ENCODE measurements at places on chromosomes 5 and 9.

DNA sequence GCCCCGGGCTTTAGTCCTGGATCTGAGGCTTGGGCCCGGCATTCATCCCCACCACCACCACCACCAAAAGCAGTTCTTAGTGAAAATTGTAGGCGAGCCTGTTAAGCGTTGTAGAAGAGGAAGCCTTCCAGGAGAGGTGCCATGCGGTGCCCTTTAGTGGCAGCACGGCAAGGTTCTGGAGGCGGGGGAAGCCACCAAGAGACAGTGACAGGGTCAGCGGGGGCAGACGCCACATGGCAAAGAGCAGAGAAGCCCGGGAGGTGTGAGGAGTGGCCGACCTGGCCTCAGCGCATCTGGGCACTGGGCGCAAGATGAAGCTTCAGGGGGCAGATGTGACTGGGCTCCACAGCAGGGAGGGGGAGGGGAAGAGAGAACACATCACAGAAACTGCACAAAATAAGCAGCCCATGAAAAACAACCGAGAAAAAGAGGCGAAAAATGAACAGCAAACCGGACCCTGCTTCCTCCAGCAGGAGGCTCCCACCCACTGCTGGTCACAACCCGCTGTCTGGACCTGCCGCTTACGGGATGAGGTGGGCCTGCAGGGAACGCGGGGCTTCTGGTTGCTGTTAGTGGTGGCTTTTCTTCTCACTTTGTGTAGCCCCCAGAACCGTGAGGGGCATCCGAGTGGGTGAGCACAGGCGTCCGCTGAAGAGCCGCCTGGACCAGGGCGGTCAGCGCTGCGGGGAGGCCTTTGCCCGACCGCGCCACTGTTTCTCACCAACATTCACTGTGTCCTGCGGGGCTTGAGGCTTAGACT is 4.3 kb downstream of the LRRC14B start:
- no peak for DNase-seq

GRCh38 chr5:172530878-172531703 is 76.8 kb upstream of the SH3PXD2B start:
- no peak for DNase-seq

DNA sequence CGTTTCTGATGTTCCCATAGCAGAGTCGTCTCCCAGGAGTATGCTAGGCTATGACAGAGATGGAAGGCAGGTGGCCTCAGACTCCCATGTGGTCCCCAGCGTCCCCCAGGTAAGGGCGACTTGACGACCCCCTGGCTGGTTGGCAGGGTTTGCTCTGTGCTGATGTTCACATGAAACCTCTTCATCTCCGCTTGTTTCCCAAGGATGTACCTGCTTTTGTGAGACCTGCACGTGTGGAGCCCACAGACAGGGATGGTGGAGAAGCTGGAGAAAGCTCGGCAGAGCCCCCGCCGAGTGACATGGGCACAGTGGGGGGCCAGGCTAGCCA is 108.3 kb downstream of the WNK2 start:
- no peak for DNase-seq

DNA sequence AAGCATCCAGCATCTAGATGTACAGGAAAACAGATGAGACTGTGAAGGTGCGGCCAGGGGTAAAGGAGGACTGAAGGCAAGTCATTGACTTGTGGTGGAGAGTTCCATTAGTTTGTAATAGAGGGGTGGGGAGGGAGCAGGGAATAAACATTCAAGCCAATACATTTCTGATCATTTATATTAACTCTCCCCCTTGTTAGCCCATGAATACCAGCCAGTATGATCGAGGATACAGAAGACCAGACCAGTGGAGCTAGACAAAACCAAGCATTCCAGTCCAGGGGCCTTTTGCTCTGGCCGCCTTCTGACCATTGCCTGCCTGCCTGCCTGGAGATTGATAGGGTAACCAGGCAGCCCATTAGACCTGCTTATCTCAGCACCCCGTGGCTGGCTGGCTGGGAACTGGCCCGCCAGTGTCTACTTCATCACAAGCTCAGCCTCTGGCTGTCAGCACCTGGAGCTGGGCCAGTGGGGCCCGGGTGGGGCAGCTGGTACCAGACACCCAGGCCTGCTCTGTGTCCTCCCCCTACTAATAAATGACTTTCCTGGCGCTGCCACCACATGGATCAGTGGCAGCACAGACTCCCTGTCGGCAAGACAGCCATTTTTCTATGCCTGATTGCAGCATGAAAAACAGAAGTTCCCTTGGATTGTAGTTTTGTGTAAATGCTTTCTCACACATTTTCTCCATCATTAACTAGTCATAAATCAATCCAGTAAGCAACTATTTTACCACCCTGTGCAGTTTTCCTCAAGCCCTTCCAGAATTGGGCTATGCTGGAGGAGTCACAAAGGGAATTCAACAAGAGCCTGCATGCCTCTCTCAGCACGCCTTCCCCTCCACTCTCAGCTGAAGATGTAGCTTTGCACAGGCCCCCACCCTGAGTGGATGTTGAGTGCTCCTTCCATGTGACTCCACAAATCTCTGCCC is 181.3 kb downstream of the SNCAIP start:
- no peak for DNase-seq

DNA sequence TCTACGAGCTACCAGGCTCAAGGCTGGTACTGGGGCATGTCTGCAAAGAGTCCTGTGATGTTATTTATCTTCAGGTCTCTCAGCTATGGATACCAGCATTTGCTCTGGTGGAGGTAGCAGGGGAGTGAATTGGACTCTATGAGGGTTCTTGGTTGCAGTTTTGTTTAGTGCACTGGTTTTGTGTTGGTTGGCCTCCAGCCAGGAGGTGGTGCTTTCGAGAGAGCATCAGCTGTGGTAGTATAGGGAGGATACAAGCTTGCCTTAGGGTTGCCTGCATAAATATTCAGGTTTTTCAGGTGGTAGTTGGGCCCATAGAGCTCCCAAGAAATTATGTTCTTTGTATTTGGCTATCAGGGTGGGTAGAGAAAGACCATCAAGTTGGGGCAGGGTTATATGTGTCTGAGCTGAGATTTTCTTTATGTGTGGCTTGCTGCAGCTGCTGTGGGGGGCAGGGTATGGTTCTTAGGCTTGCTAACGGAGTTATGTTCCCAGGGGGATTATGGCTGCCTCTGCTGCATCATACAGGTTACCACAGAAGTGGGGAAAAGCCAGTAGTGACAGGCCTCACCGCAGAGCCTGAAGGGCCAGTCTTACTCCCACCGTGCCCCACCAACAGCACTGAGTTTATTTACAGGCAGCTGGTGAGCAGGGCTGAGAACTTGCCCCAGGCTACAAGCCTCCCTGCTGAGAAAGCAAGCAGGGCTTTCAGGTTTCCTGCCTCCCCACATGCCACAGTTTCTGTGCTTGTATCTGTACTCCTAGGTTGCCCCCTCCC is 9.7 kb upstream of the RIOK2 start:
- no peak for DNase-seq

- no peak for DNase-seq
Measured at GRCh38 chr5:30871196-30871595, 322.3 kb upstream of the CDH6 start.

DNA sequence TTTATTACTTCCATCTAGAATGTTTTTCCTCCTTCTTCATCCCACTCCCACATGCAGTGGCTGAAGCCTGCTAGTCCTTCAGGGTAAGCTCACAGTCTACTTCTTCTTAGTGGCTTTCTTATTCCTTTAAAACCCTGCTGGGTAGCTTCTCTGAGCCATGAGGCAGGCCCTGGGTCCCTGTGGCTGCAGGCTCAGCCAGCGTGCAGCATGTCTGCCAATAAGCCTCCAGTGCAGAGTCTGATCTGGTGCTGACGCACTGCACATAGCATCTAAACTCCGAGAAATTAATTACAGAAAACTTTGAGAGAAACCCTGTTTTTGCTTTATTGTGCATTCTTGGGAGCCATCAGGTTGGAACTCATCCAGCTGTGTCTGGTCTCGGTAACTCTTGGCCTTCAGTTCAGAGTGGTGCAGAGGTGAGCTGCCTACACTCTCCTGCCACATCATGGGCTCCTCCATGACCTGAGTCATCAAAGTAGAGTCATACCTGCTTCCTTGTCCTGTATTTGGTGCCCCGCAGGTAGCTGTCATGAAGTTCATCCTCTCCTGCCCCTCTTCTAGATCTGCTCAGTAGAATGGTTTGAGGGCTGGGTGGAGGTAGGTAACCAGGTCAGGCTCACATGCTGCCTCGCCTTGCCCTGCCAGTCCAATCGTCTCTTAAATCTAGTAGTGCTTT is 339.4 kb downstream of the KDM4C start:
- no peak for DNase-seq

GRCh38 chr5:370311-370958 is 48.9 kb downstream of the AHRR start:
- DNase-seq: no peak

DNA sequence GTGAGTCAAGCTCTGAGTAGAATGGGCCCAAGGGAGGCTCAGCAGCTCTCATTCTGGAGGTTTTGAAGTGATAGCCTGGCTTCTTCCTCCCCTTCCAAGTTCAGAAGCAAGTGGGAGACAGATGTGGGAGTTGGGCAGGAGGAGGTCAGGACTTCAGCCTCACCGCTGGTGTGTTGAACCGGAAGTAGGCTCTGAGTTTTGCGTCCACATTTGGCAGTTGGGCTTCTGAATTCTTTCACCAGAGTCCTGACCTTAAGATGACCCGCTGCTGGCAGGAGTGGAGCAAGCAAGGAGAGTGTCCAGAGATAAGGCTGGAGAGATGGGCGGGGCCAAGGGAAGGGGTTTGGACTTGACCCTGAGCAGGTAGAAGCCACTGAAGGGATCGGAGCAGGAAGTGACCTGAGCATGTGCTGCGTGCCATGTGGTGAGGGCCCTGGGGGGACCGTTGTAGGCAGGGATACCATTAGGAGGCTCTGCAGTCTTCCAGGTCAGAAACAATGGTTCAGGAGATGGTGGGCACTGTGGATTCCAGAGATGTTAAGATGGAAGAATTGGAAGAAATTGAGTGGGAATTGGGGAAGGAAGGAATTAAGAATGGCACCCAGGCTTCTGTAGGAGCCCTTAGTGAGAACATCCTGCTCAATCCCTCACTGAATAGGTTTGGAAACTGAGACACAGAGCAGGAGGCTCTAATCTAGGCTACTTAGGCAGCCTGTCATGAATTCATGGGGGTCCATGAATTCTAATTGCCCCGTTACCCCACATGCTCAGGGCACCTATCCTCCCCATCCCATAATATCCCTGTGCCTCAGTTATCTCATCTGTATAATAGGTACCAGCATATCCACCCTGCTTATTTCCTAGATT is 25.9 kb downstream of the GALNT12 start:
- no peak for DNase-seq

GRCh38 chr5:124665035-124665434 is 81.4 kb downstream of the ZNF608 start:
- DNase-seq: no peak

DNA sequence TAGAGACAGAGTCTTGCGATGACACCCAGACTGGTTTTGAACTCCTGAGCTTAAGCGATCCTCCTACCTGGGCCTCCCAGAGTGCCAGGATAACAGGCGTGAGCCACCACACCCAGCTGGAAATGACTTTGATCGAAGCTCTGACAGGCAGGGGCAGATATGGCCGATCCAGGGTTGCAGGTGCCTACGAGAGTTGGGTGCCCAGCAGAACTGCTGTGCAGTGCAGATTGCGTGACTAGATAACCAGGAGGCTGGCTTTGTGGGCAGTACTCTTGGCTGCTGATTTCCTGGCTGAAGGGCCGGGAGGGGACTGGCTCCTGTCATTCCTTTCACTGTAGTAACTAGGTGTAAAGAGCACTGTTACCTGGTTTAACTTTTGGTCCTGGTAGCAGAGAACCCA is 11.8 kb downstream of the TBC1D13 start:
- DNase-seq: no peak

DNA sequence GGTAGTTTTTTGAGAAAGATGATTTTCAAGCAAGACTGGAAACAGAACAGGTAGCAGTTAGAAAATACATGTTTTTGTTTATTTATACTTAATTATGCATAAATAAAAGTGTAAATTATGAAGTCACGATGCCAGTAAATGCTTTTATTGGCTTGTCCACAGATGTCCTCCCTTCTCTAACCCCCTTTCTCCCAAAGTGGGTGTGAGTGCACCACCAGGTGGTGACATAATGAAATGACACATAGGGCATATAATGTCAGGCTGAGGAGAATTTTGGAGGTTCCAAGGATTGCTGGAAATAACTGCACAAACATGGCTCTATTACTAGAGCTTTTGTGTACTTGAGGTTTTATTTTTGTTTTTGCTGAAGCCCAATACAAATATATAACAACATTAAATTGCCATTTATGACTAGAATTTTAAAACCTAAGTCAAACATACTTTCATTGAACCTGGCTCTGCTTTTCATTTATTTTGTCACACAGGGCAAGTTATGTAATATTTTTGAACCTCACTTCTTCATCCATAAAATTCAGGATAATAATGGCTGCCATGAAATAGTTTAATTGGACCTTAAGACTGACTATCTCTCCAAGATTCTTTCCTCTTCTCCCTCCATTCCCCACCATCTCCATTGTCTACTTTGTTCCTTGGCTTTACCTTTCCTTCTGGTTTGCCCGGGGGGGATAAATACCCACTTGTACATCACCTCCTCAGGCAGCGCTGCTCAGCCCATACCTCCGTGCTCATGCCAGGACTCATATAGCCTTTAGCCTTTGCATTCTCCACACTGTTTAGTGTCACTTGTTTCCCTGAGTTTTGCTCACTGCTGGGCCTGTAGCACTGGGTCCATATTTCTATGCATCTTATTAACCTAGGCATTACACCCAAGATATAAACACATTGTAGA is 168.8 kb downstream of the PDE4D start:
- peak; percentile 10 for DNase-seq

GRCh38 chr5:166695326-166695725 is 1596.1 kb upstream of the WWC1 start:
- no peak for DNase-seq

- peak; percentile 14 for DNase-seq
Measured at GRCh38 chr5:93583768-93584595, 960 bp downstream of the NR2F1 start.

GRCh38 chr5:62371409-62371808 is 32.3 kb downstream of the DIMT1 start:
- DNase-seq: no peak

- DNase-seq: no peak
Measured at GRCh38 chr9:126852086-126852688, 8.3 kb upstream of the ZBTB34 start.

GRCh38 chr5:138491284-138491648 is 26.0 kb downstream of the EGR1 start:
- no peak for DNase-seq

GRCh38 chr5:143409926-143410325 is 6.4 kb upstream of the NR3C1 start:
- DNase-seq: no peak
